IPS DF 6.9 (cell line): ENCODE measurements at places on chromosomes 12 and 14.

GRCh38 chr14:25396128-25396527, 346.2 kb upstream of the STXBP6 start:
- DNase-seq: no peak

- no peak for DNase-seq
Measured at GRCh38 chr12:46332260-46332659, 40.3 kb downstream of the SLC38A2 start.

DNA sequence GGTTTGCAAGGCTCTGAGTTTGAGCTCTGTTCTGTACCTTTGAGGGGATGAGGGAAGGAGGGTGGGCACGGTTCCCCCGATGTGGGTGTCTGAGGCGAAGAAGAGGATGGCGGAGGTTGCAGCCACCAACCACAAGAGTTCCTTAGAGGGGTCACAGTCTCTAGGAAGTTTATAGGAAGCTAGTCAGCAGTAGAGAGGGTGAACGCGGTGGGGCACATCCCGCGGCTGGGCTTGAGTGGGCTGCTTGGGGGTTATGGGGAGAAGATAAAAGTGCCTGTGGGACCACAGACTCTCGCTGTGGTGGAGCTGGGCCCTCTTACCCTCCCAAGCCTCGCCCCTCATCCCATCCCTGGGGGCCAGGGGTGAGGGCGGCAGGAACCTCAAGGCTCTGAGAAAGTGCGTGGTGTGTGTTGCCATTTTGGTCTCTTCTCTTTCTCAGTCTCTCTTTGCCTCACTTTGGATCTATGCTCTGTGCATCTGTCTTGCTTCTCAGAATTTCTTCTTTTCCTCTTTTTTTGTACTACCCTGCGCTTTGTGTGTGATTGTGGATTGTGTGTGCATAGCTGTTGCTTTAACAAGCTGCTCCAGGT, 2.7 kb downstream of the CD4 start:
- DNase-seq: no peak

DNA sequence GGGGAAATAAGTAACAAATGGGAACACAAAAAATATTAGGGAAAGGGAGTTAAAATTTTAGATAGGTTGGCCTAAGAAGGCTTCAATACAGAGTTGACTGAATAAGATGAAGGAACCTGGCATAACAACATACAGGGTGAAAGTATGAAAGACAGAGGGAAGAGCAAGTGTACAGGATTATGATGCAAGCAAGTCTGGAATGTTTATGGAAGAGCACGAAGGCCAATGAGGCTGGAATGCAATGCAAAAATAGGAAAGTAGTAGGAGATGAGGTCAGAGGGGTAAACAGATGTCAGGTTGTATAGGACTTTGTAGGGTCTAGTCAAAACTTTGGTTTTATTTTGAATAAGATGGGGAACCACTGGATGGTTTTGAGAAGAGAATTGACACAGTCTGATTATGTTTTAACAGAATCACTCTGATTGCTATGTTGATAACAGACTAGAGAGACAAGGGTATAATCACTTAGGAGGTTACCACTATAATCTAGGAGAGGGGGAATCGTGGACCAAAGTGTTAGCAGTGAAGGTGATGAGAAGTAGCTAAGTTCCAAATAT, 96.8 kb downstream of the OSBPL8 start:
- DNase-seq: no peak

DNA sequence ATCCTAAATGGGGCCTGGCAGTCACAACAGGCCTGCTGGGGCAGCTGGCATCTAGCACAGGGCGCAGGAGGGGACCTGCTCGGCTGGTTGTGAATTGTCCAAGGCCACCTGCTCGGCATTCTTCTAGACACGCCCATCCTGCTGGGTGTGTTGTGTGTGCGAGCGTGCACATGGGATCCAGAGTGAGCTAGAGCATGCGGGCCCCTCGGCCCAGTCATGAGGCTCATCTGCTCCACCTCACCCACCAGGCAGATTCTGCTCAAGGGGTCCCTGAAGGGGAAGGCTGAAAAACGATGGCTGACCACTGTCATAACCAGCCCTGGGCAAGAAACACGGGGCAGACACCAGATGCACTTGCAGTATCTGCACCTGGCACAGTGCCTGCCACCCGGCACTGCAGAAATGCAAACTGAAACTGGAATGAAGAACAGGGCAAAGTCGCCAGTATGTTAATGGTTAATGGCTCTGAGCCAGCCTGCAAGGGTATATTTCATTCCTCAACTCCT, 31.8 kb downstream of the MAX start:
- DNase-seq: no peak

DNA sequence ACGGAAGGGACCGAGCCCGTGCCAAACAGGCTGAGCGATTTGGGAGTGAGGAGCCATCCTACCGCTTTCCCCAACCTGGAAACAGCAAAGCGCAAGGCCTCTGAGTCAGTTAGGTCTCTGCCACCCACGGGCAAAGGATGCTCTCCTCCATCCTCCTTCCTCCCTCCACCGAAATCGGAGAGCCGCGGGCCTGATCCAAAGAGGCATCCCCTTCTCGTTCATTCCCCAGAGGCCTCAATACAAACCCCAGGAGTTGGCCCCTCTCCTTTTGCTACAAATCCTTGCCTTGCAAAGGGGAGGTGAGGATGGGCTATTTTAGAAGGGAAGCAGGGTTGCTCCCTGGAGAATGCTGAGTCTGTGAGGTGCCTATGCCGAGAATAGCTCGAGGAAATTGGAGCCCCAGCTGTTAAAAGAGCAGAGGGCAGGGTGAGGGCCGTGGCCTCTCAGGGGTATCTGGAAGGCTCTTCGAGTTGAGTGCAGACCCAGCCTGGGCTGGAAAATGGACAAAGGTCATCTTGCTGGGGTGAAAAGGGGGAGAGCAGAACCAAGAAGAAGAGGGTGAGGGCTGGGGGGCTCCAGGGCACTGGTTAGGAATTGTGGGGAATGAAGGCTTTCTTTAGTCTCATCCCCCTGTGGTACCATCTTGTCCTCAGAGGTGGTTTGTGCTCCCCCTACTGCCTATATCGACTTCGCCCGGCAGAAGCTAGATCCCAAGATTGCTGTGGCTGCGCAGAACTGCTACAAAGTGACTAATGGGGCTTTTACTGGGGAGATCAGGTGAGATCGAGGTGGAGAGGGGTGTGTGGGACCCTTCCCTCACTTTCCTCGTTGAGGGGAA, 1.1 kb downstream of the TPI1 start:
- DNase-seq: no peak

- no peak for DNase-seq
Measured at GRCh38 chr14:94360945-94361565, 27.3 kb downstream of the SERPINA1 start.

- DNase-seq: no peak
Measured at GRCh38 chr12:125824276-125824675, 759.0 kb downstream of the AACS start.

DNA sequence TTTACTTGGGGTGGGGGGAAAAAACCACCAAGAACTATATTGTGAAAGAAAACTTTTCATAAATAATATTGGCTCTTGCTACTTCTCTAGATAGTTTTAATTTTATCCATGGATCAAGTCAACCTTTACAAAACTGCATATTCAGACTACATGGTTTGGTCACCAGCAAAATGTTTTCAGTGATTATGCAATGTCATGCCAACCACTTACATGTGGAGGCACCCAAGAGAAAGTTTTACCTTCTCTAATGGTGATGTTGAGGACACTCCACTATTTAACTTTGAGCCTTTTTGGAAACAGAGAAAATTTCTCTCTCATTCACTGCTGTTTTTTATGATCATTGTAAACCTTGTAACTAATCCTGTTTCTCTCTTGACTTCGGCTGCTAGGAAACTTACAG, 21.6 kb downstream of the PLCZ1 start:
- DNase-seq: no peak

- DNase-seq: no peak
Measured at GRCh38 chr12:132653567-132654290, 33.4 kb downstream of the POLE start.

GRCh38 chr14:75794615-75795038, 133.6 kb downstream of the TTLL5 start:
- DNase-seq: no peak

GRCh38 chr14:52266782-52267181, 716 bp upstream of the PTGDR start:
- DNase-seq: no peak

DNA sequence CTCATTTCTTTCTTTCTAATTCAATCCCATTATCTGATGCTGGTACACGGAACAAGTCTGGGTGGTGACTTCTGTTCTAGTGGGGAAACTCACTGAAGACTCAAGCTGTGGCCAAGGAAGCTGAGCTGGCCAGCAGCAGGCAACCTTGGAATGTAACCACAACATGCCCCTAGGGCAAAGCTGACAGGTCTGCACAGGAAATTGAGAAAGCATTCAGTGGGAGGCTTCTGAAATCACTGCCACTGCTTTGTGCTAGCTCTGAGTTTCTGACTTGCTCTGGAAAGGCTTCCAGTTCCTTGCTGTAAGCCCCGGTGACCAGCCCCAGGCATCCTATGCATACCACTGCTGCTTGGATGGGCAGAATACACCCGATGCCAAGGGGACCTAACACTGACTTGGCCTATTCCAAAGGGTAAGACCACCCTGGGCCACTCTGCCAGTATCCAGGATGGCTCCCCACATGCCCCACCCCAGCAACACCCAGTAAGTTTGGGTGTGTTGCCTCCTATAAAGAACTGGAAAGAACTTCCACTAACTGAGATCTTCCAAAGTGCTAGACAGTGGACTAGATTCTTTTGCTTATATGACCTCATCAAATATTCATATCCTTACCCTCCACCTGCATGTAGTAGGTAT, 84.5 kb upstream of the CDKN3 start:
- DNase-seq: no peak

GRCh38 chr14:69004731-69005431, 25.8 kb upstream of the ACTN1 start:
- no peak for DNase-seq

DNA sequence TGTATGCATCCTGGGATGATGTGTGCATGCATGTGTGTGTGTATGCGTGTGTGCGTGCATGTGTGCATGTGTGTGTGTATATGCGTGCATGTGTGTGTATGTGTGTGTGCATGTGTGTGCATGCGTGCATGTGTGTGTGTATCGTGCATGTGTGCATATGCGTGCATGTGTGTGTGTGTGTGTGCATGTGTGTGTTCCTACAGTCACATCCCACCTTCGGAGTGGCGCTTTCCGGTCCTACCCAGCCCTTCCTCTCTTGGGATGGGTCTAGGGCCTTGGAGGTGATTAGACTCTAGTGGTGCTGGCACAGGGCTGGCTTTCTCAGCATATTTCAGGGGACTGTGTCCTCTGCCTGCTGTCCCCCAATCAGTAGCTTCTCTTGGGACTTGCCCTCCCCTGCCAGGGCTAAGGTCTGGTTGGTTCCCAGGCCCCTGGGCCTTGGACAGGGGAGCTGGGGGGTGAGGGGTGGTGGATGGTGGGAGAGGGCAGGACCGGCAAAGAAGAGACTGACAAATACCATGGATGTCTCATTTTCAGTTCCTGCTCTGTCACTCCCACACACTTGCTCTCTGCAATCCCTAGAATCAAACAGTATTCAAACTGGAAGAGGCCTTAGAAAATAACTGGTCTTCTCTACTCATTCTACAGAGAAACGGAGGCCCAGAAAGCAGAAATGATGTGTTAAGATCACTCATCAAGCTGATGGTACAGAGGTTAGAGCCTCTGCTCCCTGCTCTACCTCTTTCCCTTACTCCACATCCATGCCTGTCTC, 21.9 kb upstream of the FAIM2 start:
- DNase-seq: no peak

- DNase-seq: no peak
Measured at GRCh38 chr12:93530358-93530757, 42.1 kb upstream of the SOCS2 start.

DNA sequence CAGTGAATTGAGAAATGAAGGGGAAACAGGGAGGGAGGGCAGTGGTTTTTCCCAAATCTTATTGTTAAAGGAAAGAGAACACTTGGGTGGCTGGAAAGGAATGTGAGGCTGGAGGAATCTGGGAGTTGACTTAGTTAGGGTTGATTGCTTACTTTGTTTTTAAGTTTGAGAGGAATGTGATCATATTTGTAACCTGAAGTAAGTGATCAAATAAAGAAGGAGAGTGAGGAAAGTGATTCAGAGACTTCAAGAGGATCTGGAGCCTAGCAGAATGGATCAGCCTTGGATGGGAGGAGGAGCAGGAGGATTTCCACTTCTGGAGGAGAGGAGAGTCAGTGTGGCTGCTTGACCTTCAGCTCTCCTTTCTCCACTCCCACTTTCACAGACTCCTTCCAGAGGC, 6.0 kb upstream of the LRP6 start:
- no peak for DNase-seq

GRCh38 chr12:68648179-68648578, 37.5 kb downstream of the RAP1B start:
- no peak for DNase-seq

DNA sequence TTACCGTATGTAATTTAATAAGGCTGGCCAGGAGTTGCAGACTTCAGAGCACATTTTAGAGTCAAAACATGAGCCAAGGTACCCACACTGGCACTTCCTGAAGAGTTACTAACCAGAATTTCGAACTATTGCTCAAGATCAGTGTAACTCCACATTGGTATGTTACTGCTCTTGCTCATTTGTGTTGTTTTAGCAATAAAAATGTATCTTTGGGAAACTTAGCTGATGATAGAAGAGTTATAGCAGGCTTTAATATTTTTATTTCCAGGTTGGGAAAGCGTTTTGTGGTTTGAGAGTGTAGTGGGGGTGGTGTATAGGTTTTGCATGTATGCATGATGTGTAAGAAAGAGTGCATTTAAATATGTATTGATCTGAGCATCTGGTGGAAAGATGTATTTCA, 96.6 kb downstream of the SCN8A start:
- DNase-seq: no peak
